COR-L47 (cell line): ENCODE measurements at places on chromosomes 6 and 20.
A peak's percentile ranks its signal among the peaks of the same experiment; 100 is the strongest.

DNA sequence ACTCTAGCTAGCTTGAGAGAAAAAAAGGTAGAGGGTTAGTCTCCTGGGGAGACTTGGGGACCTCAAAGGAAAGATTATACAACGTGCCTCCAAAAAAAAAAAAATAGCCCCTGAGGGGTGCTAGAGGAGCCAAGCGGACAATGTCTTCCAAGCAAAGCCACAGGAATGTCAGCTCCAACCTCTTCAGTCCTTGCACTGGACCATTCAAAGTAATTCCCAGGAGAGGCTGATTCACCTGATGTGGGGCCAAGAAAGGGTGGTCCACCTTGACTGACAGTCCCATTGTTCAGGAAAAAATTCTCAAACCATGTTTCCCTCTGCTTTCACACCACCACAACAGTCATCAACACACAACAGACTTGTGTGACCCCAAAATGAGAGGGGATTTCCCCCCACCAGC is 30.7 kb downstream of the ASIP start:
- DNase-seq: no peak

- peak; percentile 60 for DNase-seq
Measured at GRCh38 chr20:33211817-33212424, 5.2 kb upstream of the BPIFA3 start.

GRCh38 chr6:30841644-30842504 is 42.4 kb upstream of the DDR1 start:
- no peak for DNase-seq

- DNase-seq: no peak
Measured at GRCh38 chr6:140977403-140977802, 1155.3 kb upstream of the GJE1 start.

DNA sequence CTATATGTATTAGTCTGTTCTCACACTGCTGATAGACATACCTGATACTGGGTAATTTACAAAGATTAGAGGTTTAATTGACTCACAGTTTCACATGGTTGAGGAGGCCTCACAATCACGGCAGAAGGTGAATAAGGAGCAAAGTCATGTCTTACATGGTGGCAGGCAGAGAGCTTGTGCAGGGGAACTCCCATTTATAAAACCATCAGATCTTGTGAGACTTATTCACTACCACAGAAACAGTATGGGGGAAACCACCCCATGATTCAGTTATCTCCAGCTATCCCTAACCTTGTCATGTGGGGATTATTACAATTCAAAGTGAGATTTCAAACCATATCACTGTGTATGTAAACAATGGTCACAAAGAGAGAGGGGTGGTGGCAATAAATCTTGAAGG is 6.6 kb downstream of the CST8 start:
- no peak for DNase-seq

DNA sequence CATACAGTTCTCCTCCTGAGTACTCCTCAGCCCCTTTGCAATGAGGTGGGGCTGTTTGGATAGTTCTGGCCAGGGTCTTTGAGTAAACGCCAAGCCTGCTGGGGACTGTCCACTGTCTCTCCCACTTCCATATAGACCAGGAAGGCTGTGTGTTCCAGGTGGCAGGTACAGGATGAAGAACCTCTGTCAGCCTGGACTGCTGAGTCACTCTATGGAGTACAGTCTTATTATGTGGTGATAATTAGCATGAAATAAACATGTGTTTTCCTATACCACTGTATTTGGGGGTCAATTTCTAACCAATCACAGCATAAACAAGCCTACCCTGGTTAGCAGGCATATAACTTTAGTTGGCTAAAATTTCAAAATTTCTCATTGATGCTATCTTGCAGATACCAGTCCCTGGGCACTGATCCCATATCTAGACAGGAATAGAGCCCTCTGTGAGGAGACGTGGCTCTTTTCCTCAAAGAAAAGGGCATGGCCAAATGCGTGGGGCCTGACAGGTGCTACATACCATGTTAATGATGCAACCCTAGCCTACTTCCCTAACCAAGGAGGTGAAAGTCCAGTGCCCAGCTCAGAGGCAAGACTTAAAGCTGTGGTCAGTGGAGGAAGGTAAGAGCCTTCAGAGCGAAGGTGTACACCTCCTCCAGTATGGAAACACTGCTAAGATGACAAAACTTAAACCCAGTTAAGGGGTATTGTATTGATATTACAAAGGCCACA is 4.5 kb upstream of the ALDH8A1 start:
- no peak for DNase-seq

- DNase-seq: no peak
Measured at GRCh38 chr6:55670850-55671413, 91.9 kb upstream of the HMGCLL1 start.

DNA sequence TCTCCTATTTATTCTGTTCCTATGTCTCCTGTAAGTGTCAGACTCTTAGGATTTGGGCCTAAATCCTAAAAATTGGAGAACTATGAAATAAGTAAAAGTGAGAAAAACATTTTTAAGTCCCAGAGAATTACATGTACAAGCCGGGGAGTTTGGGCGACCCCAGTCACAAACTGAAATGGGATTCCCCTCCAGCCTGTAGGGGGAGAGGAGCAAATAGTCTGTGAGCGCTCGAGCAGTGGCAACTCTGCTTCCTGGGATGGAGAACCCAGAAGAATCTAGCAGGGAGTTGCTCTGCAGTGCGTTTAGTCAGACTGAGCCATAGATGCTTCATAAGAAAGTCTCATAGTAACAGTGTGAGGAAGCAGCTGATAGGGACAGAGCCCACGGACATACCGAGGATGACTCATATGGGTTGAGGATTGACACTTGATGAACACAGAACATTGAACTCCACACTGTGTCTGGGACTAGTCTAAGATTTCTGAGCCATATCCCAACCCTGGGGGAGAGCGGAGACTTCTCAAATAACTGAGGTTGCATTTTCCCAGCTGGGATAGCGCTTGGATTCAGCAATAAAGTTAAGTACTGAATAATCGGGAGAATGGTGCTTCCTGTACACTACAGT is 437.2 kb downstream of the BCKDHB start:
- no peak for DNase-seq

DNA sequence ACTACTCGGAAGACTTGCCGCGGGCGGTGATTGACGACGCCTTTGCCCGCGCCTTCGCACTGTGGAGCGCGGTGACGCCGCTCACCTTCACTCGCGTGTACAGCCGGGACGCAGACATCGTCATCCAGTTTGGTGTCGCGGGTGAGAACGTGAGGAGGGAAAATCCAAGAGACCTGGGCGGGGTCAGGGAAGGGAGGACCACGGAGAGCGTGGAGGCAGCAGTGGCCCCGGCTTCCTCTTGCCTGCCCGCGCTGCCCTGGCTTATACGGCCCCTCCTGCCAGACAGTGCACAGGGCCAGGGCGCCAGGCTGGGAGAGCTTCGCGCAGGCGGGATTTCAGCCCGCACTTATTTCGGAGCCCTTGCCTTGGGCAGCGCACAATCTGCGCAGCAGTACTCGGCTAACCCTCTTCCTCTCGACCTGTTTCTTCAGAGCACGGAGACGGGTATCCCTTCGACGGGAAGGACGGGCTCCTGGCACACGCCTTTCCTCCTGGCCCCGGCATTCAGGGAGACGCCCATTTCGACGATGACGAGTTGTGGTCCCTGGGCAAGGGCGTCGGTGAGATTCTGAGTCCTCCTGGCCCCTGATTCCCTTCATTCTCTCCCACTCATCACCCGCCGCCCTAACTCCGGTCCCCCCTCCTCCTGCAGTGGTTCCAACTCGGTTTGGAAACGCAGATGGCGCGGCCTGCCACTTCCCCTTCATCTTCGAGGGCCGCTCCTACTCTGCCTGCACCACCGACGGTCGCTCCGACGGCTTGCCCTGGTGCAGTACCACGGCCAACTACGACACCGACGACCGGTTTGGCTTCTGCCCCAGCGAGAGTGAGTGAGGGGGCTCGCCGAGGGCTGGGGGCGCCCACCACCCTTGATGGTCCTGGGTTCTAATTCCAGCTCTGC is 2.0 kb downstream of the MMP9 start:
- no peak for DNase-seq

DNA sequence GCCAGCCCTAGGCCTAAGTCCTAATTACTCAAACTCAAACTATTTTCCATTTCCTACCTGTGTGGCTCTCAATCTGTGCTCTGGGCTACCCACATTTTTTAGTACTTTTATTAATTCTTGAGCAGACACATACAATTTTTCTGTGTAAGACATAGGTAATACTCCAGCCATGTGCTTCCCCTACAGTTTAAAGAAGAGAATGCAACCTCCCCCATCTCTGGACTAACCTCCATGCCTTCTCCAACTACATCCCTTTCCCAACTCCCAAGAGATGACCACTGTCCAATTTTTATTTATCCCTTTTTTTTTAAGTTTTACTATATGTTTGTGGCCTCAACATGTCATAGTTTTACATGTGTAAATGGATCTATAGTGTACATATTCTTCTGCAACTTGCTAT is 5.8 kb downstream of the HMGN4 start:
- no peak for DNase-seq

- no peak for DNase-seq
Measured at GRCh38 chr6:157860505-157860991, 37.5 kb downstream of the SNX9 start.

DNA sequence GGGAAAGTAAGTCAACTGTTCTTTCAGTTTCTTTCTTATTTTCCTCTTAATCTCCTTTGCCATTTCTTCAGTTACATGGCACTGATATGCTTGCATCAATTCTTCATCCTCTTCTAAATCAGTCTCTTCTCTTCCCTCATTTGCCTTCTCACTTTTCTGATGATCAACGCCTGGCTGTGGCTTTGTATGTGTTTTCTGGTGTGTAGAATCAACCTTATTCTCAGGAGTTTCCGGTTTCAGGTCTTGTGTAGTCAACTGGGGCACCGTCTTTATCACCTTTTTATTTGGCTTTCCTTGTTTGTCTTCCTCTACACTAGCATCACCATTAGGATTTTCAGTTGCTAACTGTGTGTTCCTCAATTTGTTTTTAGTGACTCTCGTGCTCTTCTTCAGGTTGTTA is 31.6 kb downstream of the AHI1 start:
- no peak for DNase-seq

DNA sequence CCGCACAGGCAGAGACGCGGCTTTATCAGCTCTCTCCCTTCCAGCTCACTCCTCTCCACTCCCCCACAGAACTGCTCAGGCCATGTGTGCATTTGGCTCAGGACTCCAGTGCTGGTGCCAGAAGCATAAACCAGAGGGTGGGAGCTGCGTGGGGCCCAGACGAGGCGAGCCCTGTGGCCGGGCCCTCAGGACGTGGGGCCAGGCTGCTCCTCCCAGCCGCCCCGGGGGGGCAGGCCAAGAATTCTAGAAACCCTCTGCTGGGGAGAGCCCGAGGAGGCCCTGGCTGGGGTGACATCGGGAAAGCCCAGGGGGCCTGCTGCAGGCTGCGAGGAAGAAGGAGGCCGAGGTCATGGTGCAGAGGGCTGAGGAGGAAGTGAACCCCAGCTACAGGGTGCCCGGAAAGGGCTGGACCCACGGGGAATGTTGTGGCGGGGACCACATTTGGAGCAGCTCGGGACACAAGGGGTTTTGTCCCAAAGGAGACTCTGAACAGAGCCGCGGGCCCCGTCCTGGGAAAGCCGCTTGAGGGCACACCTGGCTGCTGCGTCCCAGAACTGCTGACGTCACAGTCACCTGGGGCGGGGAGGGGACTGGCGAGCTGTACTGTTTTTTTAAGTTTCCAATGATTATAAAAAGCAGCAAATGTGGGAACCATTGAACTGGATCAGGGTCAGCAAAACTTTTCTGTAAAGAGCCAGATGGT is 107.1 kb downstream of the BANF2 start:
- DNase-seq: no peak

DNA sequence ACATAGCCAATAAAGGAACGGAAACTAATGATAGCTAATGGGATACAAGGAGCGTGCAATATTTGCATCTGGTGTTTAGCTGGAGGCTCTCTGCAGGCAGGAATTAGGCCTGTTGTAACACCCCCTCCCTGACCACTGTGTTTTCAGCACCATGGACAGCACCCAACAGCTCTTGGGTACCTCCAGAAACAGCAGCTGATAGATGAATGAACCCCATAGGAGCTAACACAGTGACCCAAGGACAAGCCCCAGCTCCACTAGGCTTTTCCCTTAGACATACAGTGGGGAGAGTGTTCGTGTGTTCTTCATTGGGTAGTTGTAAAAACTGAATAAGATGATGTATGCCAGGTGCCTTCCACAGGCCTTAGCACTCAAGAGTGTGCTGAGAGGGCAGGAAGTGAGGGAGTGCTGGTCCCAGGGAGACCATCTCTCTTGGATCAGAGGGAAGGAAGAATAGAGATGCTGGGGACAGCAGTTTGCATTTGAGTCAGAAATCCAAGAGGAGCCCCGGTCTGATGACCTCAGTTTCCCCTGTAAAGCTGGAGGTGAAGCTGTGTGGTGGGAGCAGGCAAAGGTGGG is 161.3 kb downstream of the PHACTR3 start:
- DNase-seq: no peak

GRCh38 chr6:54071821-54072340 is 39.4 kb upstream of the MLIP start:
- no peak for DNase-seq

DNA sequence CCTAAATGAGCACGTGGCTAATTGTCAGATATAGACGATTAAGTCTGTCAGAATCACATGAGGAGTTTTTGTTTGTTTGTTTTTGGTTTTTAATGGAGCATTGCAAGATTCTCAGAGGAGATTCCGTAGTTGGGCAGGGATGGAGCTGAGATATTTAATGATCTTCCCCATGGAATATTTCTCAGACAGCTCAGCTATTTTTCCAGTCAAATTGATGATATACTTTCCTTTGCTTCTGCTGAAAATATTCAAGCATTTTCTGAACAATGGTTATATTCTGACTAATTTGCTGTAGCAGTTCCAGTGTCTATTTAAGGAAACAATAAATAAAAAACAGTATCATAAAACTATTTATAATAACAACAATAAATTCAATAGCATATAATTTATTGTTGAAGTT is 348.4 kb downstream of the KIF16B start:
- DNase-seq: no peak

- DNase-seq: no peak
Measured at GRCh38 chr6:128376952-128377503, 143.4 kb downstream of the PTPRK start.

DNA sequence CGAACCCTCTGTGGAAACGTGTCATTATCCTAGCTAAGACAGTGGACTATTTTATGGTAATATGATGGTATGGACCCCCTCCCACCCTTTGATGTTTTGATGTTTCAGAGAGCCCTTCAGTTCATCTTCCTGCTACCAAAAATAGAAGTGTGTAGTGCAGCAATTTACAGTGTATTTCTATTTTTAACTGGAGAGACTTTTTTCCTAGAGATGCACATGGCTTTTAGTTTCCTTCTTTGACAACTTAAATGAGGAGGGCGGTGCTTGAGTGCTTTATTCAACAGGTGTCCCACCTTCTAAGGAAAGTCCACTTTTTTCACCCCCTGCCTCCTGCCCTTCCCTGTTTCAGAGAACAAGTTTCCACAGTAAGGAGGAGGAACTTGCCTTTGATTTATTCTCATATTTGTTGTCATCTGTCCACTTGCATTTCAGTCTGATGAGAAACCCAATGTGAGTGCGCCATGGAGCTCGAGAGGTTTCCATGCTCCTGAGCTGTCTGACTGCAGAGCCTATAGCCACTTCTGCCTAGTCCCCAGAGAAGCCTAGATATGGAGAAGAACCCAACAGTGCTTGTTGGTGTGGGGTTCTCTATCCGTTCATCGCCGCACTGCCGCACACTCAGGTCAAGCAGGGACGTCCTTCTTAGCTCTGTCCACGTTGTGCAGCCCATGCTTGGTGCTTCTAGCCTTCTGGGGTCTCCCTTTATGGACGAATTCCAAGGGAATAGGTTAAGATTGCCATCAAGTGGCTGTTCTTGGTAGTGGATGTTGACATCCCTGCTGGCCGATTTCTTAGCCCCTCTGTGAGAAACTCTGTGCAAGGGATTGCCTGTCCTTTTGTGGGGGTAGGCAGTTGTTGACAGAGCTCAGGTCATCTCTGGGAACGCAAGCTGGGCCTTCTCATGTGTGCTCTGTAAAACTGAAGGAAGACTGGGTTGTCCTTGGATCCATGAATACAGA is 144.2 kb downstream of the JARID2 start:
- DNase-seq: peak; percentile 54
